ENCODE measurements at places on chromosomes 5 and 9.

- DNase-seq, result no peak
These were observed 565.2 kb downstream of the CCDC171 start for GRCh38 chr9:16118043-16118442.

DNA sequence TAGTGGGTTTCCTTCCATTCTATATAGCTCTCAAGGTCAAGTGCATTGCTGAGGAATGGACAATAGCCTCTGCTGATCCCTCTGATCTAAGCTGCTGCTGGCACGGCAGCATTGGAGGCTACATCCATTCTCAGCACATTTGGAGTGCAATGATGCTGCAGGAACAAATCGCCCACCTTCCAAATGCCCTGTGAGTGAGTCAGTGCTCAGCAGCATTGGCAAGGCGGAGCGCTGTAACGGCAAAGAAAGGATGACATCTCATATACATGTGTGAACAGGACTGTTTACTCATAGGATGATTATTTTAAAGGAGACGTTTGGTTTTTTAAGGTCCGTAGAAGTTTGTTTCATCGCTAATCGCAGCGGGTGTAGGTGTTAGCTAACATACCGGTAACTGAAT, 408.7 kb downstream of the ARHGEF28 start:
- DNase-seq, result no peak

DNA sequence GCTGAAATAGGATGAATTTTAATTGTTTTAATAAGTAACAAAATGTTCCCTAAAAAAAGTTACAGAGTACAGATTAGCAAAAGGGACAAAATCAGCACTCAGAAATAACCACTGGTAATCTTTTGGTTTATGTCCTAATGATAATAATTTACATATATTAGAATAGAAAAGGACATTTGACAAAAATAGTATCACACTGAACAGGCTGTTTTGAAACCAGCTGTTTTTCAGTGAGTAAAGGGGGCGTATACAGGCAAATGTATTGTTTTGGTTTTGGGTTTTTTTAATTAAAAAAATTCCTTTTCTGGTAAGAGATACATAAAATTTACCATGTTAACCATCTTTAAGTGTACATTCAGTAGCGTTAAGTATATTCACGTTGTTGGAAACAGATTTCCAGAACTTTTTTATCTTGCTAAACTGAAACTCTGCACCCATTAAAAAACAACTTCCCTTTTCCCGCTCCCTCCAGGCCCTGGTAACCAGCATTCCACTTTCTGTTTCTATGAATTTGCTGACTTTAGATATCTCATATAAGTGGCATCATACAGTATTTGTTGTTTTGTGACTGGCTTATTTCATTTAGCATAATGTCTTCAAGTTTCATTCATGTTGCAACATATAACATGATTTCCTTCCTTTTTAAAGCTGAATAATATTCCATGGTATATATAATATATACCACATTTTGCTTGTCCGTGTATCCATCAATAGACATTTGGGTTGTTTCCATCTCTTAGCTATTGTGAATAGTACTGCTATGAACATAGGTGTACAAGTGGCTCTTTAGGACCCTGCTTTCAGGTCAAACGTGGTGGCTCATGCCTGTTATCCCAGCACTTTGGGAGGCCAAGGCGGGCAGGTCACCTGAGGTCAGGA, 20.6 kb upstream of the LARP1 start:
- DNase-seq, result no peak

GRCh38 chr5:73606206-73606753, 19.7 kb upstream of the ARHGEF28 start:
- DNase-seq, result no peak

GRCh38 chr5:54463713-54464112, 8.2 kb downstream of the HSPB3 start:
- DNase-seq, result no peak

DNA sequence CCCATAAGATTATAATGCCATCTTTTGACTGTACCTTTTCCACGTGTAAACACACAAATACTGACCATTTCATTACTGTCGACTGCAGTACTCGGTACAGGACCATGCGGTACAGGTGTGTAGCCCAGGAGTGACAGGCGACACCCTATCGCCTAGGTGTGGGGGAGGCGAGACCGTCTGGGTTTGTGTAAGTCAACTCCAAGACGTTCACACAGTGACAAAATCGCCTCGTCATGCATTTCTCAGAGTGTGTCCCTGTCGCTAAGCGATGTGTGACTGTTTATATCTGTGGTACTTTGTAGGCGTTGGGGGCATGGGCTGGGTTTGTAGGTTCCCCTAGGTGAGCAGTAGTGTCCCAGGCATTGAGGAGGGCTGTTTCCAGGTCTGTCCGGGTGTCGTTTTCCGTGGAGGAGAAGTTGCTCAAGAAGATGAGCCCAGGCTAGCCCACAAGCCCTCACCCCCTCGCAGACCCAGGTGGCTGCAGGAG, 20.3 kb downstream of the NEK6 start:
- no peak for DNase-seq

DNA sequence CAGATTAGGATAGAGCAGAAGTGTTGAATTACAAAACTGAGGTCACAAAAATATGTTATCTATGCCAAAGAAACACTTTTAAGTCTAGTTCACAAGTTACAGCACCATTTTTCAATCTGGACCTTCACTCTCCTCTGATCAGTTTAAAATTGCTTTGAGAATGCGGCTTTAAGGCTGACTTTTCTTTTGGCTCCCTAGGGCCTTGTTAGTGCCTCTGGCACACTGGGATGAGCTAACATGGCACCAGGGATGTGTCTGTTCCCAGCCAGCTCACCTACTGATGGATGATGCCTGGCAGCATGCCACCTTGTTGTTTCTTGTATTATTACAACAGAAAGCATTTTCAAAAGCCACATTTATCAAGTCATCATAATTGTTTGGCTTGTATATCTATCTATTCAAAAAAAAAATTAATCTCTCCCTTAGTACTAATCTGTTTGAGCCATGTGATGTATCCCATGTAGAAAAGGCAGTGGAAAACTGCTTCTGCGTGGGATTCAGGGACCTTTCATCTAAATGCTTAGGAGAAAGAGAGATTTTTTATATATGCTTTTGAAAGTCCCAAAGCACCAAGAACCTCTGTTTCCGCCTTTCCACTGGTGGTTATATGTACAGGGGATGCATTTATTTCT, 46.6 kb downstream of the ADAMTSL1 start:
- DNase-seq, result no peak

GRCh38 chr9:12777121-12778022, 2.6 kb downstream of the LURAP1L start:
- no peak for DNase-seq

DNA sequence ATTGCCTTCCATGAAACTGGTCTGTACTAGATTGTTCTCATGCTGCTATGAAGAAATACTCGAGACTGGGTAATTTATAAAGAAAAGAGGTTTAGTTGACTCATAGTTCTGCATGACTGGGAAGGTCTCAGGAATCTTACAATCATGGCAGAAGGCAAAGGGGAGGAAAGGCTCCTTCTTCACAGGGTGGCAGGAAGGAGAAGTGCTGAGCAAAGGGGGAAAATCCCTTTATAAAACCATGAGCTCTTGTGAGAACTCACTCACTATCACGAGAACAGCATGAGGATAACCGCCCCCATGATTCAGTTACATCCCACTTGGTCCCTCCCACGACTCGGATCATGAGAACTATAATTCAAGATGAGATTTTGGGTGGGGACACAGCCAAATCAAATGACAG, 163.2 kb downstream of the RFK start:
- no peak for DNase-seq

- no peak for DNase-seq
These were observed 31.5 kb upstream of the FAM170A start for GRCh38 chr5:119597728-119598298.

GRCh38 chr9:79129865-79130480, 441.8 kb upstream of the TLE4 start:
- peak; percentile 9 for DNase-seq

DNA sequence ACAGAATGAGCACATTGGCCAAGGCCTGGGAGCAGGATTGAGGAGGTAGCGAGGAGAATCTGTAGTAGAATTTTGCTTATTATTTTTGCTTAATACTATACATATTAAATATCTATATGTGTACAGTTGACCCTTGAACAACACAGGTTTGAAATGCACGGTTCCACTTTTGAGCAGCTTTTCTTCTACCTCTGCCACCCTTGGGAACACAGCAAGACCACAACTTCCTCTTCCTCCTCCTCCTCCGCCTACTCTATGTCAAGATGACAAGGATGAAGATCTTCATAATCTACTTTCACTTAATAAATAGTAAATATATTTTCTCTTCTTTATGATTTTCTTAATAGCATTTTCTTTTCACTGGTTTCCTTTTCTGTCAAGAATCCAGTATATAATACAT, 541.4 kb downstream of the KCTD16 start:
- DNase-seq, result no peak

GRCh38 chr5:68067976-68068603, 147.5 kb upstream of the PIK3R1 start:
- no peak for DNase-seq

All from stimulated activated CD4-positive, alpha-beta T cell treated with anti-CD3 and anti-CD28 coated beads, Interleukin-1b, Interleukin-23, amount 100 ng/mL, for 24 hours (primary cell).